Peyer's patch (tissue), 4 donors: ENCODE measurements at places on chromosomes 2 and 18.

GRCh38 chr2:240051697-240052096, 1.6 kb downstream of the OR6B3 start:
- DNase-seq = no peak

DNA sequence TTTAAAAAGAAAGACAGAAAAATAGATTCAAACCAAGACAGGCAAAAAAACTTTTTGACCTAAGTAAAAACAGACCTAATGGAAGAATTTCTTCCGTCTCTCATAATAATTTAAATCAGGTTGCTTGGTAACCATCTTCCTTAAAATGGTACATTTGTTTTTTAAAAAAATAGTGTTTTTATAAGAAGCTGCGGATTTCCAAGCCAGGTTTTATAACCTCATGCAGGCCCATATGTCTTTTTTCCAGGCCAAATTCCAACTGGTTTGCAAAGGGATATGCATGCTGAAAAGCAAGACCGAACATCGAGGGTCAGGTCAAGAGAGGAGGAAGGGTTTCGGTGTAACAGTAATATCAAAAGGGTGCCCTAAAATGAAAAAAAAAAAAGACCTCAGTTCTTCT, 172.9 kb downstream of the MAIP1 start:
- DNase-seq = no peak

- DNase-seq = no peak
Observed at GRCh38 chr2:57376985-57377384, 669.6 kb upstream of the VRK2 start.

DNA sequence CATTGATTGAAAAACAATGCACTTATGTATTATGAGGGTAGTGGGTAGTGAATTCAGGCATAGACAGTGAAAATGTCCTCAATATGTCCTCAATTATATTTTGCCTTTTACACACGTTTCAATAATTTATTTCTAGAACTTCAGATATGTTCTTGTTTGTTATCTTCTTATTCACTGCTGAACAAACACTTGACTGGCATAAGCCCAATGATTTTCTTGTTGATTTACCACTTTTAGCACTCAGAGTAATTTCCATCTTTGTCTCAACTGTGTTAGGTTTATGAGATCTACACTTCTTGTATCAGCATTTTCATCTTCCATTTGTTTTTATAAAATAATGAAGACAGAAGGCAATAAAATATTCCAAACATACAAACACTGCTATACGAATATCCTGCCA, 61.8 kb upstream of the DCC start:
- no peak for DNase-seq
